Activated CD8-positive, alpha-beta T cell treated with anti-CD3 and anti-CD28 coated beads, Interleukin-2, amount 10 ng/mL, durations not matched to agents 7 days and 5 days (primary cell): ENCODE measurements at places on chromosomes 5 and 9. TPM values are rescaled to one million over a fixed set of nuclear protein-coding genes. Genes with fewer than 3 reads are reported as not detected.

DNA sequence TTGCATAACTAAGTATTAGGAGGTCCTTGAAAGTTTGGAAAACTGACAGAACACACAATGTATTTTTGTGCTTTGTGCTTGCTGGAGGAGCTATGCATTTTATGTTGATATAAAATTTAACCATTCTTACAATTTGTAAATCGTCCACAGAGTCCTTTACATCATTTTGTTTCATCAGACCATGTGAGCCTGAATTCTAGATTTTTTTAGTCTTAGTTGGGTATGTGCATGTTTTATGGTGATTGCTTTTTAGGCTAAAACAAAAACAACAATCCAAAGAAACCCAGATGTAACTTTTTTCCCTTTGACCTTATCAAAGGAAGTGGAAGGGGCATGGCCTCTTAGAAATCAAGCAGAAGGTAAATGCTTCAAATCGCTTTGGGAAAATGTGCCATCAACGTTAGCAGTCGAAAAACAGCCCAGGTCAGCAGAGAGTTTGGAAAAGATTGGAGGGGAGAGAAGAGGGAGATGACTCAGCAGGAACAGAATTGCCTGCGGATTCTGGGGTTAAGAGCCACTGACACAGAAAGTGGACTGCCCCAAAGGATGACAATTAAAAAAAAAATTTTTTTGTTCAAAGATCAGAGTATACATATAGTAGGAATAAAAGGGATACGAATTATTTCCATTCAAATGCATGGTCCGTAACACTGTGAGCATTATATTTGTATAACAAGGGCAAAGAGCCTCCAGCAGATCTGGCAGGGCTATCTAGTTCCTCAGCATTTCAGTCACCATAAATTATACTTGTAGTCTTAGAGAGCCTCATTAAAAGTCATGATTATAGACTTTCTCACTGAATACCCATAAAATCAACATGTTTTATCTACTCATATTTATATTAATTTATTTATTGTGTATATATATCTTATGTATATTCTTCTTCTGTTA, 253.5 kb upstream of the HAPLN1 start:
- DNase-seq = no peak

Gene IL3
- not detected for total RNA-seq

- DNase-seq = no peak
Measured at GRCh38 chr9:131660466-131661405, 79.1 kb downstream of the RAPGEF1 start.

Gene EPB41L4A
- total RNA-seq = 1.0 TPM

Gene NAIF1
- total RNA-seq = 13.3 TPM

DNA sequence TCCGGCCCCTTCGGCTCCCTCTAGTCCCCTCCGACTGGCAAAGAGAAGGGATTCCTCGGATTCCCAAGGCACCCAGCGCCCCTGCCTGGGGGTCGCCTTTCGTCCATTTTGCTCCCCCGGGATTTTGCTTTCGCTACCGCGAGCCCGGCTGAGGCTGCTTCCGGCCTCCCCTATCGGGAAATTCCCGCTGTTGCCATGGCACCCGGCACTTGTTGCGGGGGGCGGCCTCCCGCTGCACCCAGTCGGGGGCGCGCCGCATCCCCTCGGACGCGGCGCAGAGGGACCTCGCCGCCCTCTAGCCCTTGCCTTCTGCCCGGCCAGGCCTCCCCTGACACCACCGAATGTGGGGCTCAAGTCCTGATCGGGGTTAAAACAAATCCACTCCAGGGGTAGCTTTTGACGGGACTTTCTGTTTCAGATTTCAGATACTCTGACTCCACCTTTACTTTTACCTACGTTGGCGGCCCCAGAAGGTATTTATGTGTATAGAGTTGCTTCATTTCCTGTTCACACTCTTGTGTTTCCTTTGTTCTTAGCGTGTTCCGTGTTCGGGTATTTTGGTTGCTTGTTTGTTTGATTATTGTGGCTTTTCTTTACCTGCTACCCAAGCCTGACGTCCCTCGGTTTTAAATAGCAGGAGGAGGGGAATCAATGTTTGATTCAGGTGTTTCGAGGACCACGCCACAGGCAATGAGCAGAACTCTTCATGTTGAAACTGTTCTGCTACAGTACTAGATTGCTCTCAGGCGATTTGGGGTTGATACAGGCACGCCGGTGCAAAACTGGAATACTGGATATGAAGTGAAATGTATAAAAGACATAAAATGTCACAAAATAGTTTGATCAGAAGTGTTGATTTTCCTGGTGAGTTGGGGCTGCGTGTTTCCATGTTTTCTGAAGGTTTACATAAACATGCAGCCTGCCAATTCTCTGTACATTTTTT, 1.5 kb downstream of the PARP8 start:
- DNase-seq = peak; percentile 88

DNA sequence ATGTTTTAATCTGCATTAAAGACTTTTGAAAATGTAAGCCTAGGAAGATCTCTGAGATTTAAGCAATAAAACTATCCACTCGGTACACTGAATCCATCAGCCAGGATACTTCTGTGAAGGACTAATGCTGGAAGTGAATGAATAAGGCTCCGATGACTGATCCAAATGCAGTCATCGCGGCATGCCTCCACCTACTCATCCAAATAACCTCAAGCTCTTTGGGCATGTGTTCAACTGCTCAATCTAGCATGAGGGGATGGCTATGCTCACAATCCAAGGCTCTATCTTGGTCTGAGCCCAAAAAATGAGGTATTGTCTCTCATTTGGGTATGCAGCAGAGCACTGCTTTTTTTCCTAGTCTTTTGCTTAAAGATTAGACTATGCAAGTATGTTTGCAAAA, 19.2 kb downstream of the MARCHF3 start:
- DNase-seq = no peak

DNA sequence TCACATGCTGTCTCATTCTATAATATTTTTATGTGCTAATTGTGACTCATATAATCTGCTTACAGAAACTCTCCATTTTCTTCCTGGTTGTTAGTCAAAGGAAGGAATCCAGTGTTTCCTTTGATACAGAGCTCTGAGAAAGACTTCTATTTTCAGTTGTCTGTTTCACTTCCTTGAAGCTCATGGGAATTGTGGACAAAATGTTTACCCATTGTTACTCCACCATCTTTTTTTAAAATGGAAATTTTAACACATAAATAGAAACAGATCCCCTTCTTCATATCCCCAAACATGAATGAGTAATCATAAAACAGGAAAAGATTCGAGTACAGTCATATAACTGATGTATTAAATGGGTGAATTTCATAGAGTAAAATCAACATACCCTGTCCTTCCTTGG, 42.0 kb upstream of the KCNN2 start:
- no peak for DNase-seq

- no peak for DNase-seq
Measured at GRCh38 chr9:135498381-135499126, 1.9 kb upstream of the MRPS2 start.

GRCh38 chr9:134811673-134812342, 68.8 kb upstream of the FCN2 start:
- DNase-seq = no peak

DNA sequence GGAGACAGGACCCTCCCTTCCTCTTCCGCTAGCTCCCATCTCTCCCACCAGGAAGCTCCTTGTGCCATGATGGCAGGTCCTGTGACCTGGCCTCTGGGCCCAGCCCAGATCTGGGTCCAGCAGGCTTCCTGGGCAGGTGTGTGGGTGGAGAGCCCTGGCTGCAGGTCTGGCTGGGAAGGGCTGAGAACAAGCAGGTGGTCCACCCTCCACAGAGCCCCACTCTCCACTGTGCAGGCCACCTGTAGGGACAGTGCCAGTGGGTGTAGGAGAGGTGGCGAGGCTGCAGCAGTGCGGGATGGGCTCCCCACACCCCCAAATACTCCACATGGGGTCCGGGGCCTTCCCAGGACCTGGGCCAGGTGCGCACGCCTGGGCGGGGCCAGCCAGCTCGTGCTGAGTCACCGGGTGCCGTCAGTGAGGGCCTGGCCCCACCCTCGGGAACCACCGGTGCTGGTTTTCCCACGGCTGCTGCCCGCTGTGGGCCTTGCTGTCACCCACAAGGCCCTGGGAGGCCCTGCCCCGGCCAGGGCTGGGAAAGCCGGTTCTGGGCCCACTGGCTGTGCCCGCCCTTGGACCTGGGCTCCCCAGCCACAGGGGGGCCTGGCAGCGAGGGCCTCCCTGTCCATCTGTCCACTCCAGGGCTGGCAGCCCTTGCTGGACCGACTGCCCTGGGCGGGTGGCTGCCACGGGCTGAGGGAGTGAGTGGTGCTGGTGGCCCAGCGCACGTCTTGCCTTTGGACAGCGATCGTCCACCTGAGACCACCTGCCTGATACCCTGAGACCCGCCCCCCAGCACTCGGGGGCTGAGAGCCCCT, 9.3 kb upstream of the NRARP start:
- peak; percentile 31 for DNase-seq

DNA sequence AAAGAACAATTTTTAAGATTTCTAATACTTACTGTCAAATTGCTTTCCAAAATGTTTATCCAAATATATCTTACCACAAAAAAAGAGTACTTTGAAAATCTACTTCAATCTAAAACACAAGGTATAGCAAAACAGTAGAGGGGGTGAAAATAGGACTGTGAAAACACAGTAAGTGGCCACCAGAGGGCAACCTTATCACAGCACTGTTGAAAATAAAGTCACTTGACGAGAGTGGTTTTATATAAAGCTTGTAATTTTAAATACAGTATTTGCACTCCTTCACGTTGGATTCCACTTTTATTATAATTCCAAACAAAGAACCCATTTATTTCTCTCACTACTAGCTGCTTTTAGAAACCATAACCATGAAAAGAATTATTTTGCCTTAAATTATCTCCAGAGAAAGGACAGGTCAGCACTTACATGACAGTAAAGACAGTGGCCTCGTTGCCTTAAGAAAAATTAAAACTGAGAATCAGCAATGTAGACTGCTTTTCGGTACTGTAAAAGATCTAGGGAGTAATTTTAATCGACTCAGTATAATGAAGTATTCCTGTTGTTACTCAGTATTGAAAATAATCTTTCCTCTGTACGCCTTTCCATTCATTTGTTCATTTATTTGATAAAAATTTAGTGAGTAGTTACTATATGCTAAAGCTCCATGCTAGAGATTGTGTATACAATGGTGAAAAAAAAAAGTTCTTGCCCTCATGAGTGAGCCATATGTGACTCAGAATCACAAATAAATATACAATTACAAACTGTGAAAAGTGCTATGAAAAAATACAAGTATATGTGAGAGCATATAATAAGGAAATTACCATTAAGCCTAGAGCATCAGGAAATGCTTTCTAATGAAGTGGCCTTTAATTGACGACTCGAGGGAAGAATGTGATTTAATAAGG, 40.0 kb upstream of the CDK5RAP2 start:
- DNase-seq = peak; percentile 75

DNA sequence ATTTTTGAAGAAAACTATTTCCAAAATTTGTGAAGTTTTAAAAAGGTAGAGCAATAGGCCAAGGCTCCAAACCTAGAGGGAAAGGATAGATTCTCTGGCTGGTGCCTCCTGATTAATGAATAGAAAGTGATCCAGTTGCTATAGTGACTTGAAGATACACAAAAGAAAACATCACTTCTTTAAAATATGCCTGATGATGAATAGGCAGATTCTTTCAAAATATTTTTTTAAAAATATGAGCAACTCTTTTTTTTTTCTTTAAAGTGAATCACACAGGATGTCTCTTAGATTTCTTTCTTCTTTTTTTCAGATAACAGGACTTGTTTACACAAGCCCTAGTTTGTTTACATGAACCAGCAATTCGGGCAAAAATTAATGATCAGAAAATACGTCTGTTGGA, 124.4 kb downstream of the RFK start:
- no peak for DNase-seq

DNA sequence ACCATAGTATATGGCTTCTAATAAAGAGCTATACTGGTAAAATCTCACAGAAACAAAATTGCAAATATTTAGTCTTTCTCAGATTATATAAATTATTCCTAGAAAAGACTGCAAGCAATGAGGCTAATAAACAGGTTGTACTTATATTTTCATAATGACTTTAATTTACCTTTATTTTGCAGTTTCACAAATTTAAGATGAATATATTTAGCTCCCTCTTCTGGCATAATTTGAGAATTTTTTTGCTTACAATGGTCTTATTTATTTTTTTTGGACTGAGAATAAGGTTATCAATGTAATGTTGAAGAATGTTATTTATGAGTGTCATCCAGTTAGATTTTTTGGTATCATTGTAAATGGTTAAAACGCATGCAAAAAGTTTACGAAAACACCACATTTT, 56.7 kb downstream of the PIK3R1 start:
- no peak for DNase-seq

GRCh38 chr5:143338658-143339366, 64.7 kb downstream of the NR3C1 start:
- no peak for DNase-seq

DNA sequence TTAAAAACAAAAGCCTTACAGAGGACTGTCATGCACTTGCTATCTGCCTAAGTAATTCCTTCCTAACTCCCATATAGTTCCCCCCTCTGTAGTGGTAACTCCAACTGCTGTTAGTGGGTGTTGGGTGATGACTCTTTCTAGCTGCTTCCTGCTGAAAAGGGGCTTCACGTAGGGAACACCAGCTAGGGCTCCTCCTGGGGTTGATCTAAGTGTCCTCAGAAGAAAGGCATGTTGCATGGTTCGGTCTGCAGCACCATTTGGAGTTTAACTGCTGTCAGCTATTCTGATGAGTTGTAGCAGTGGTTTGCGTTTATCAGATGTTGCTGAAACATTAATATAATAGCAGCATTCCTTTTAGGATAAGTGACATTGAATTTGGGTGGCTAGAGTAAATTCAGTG, 281.9 kb upstream of the TUSC1 start:
- DNase-seq = no peak

Gene IFNA7
- total RNA-seq = not detected

- DNase-seq = no peak
Measured at GRCh38 chr9:92970467-92970923, 23.2 kb downstream of the FGD3 start.

GRCh38 chr9:93809204-93809940, 145.8 kb downstream of the BARX1 start:
- DNase-seq = no peak

Gene CFAP77
- not detected for total RNA-seq

- DNase-seq = peak; percentile 79
Measured at GRCh38 chr5:178279723-178280438, 47.3 kb upstream of the PHYKPL start.

Gene OBP2B
- total RNA-seq = not detected

- no peak for DNase-seq
Measured at GRCh38 chr5:155872629-155873220, 454.2 kb upstream of the SGCD start.

- DNase-seq = no peak
Measured at GRCh38 chr5:56658972-56659371, 156.4 kb upstream of the MAP3K1 start.

GRCh38 chr5:86894056-86894455, 276.3 kb downstream of the COX7C start:
- DNase-seq = no peak

DNA sequence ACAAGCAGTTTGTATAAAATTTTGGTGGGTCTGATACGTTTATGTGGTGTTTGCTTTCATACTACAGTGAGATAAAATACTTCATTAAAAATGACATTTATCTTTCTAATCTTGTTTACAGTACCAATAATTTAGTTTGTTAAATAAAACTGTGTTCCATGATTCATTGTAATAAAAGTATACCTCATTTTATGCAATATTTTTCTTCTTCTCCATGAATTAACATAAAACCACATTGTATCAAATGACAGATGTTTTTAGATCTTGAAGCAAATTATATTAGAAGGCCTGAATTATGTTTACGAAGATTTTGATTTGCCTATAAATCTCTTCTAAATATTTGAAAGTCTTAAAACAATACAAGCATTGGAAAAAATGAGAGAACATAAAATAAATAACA, 1443.0 kb upstream of the CDH6 start:
- no peak for DNase-seq
